ENCODE measurements at places on chromosomes 12 and 14.

DNA sequence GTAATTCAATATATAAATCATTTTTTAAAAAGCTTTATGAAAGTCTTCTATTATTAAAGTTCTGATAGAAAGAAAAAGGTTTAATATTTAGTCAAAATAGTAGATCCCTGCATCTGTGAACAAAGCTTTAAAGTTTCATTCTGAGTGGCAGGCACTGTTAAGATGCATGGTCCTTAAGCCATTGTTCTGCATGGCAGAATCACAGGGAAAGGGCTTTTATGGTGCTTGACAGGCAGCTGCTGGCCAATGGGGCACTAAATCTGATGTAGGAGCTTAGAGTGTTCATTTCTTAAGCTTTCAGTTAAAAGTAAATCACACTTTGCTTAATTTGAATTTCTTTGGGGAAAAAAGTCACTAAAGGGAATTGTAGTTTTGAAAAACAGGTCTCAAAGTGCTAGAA is 148.2 kb downstream of the PLEKHA5 start:
- no peak for DNase-seq

- DNase-seq, result no peak
These were observed 713 bp downstream of the ALKBH2 start for GRCh38 chr12:109092497-109093021.

- no peak for DNase-seq
These were observed 1.2 kb downstream of the REM2 start for GRCh38 chr14:22884076-22884737.

DNA sequence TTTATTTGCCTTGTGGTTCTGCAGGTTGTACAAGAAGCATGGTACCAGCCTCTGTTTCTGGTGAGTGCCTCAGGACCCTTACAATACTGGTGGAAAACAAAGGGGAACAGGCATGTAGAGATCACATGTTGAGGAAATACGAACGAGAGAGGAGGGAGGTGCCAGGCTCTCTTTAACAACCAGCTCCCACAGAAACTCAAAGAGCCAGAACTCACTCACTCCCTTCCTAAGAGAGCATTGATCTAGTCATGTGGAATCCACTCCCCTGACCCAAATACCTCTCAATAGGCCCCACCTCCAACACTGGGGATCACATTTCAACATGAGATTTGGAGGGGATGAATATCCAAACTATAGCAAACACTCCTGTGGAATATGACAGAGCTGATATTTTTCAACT is 938.0 kb downstream of the GALC start:
- DNase-seq, result no peak

DNA sequence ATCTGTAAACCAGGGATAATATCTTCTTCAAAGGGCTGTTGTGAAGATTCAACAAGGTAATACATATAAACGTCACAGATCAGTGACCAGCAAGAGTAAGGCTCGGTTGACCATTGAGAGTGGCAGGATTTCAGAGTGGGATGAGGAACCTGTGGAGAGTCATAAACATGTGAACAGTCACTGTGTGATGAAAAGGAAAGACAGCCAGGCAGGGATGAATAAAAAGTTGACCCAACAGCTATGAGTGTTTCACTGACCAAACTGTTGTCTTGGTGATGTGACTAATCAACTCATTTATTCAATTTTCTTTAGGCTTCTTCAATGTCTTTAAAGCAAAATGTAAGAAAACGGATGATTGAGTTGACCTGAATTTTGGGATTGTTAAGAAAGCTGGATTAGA is 8.6 kb upstream of the FRMD6 start:
- no peak for DNase-seq

- DNase-seq, result peak; percentile 8
These were observed 134.7 kb upstream of the SCAF11 start for GRCh38 chr12:46124848-46125619.

DNA sequence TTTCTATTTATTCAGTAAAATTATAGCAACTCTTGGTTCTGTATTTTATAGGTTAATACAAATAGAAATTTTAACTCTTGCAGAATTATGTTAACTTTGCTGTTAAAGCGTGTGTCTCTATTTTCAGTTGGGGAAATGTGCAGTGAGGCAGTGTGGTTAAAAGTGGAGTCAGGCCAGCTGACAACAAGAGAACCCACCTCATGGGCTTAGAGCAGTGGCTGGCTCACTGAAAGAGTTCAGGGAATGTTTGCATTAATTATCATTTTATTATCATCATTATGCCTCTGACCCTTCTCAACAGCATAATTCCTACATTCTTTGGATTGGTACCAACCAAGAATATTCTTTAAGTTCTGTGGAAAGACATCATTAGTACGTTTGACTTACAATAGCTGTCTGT is 163.8 kb downstream of the DERA start:
- DNase-seq, result no peak

GRCh38 chr12:61232040-61232439 is 1028.2 kb upstream of the USP15 start:
- no peak for DNase-seq

DNA sequence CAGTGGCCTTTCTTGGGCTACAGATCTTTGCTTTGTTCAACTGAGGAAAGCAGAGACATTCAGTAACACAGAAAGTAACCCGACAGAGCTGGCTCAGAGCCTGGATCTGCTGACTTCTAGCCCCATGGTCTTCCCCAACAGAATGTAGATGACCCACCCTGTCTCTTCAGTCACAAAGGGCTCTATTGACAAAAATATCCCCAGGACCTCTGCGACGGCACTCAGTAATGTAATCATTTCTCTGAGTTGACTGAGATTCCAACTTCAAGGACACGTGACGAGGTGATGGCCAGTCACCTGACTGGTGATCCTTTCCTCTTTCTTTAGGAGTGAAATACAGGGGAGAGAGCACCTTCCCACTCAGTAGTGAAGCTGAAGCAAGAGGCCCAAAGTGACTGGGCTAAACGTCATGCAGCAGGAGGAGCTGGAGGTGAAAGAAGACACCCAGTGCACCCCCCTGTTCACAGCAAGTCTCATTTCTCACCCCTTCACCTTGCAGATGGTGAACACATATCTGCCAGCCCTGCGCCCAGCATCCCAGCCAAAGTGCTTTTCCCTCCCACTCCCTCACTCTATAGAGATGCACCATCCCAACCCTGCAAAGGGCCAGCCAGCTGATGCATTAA is 179.2 kb upstream of the EGLN3 start:
- no peak for DNase-seq

DNA sequence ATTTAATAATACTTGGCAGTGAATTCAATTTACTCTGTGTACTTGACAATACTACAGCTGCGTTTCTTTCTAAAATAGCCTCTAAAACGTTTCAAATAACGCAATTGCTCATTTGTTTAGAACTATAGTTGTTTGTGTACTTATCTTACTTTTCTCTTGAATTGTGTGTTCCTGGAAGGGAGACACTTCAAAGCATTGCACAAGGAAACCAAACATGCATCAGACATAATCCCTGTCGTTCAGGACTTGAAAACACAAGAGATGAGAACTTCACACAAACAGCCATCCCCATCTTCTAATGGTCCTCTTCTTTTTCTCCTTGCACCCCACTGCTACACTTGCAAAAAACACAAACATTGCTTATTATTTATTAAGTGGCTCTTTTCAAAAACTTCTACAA is 38.5 kb downstream of the PTGER2 start:
- no peak for DNase-seq

DNA sequence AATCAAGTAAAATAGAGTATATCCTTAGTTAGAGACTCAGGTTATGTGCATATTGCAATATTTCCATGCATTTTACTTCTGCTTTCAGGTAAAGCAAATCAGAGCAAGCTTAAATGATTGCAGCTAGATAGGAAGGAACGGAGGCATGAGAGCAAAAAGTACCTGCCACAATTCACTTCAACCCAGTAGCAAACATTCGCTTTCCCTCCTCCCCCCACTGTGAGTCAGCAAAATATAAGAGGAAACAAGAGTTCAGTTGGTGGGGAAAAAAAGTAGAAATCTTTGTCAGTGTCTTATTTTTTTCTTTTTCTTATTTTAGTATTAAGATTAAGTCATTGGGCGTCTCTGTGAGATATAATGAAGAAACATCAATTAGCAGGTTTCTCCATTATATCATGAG is 475.4 kb downstream of the NPAS3 start:
- DNase-seq, result no peak

GRCh38 chr14:34715127-34715863 is 902 bp upstream of the CFL2 start:
- no peak for DNase-seq

DNA sequence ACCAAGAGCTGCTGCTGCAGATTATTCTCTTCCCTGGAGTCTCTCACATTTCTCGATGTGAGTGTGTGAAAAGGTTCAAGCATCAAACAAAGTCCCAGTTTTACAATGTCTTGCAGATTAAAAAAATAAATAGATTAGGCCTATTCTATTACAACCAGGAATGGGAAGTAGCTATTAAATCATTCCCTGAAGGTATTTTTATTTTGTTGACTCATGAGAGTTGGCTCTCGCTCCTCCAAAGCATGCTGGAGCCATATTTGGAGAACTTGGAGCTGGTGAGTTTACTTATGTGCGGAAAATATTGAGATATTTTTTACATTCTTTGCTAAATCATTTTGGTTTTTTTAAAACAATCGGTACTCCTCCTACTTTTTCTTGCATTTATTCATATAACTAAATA is 572.3 kb downstream of the ETNK1 start:
- no peak for DNase-seq

DNA sequence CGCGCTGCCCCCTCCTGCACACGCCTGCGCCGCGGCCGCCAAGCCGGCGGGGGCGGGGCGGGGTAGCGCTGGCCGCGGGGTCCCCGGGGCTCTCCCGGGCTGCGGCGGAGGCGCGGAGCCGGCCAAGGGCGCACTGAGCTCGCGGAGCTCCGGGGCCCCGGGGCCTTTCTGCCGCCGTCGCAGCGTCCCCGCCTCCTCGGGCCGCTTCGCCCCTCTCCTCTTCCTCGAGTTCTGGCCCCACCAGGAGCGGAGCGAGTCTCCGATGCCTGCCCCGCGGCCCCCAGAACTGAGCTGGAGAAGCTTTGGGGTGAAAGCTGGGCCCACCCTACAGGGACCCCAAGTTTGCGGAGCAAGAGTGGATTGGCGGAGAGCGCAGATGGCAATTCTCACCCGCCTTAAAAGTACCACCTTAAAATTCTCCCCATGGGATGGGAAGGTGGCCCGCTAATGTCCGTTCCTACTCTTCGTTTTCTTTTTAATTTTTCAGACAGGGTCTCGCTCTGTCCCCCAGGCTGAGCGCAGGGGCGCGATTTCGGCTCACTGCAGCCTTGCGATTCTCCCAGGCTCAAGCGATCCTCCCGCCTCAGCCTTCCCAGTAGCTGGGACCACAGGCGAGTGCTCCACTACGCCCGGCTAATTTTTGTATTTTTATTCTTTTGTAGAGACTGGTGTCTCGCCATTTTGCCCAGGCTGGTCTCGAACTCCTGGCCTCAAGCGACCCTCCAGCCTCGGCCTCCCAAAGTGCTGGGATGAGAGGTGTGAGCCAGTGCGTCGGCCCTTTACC is 129.6 kb downstream of the NDUFA12 start:
- no peak for DNase-seq

- DNase-seq, result no peak
These were observed 81.7 kb downstream of the TNFAIP2 start for GRCh38 chr14:103204852-103205540.

GRCh38 chr12:60522684-60523400 is 927.0 kb downstream of the SLC16A7 start:
- no peak for DNase-seq

DNA sequence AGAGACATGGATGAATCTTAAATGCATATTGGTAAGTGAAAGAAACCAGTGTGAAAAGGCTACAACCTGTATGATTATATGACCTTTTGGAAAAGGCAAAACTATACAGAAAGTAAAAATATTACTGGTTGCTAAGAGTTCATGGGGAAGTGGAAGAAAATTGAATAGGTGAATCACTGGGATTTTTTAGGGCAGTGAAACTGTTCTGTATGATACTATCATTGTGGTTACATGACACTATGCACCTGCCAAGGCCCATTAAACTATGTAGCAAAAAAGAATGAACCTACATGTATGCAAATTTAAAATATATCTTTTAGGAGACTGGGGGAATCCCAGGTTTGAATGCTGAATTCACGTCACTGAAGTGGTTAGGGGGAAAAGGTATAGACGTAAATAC is 12.6 kb upstream of the OR8S1 start:
- no peak for DNase-seq

GRCh38 chr12:96099421-96099820 is 64.0 kb upstream of the LTA4H start:
- no peak for DNase-seq

- DNase-seq, result no peak
These were observed 14.2 kb downstream of the NID2 start for GRCh38 chr14:52054678-52055077.

DNA sequence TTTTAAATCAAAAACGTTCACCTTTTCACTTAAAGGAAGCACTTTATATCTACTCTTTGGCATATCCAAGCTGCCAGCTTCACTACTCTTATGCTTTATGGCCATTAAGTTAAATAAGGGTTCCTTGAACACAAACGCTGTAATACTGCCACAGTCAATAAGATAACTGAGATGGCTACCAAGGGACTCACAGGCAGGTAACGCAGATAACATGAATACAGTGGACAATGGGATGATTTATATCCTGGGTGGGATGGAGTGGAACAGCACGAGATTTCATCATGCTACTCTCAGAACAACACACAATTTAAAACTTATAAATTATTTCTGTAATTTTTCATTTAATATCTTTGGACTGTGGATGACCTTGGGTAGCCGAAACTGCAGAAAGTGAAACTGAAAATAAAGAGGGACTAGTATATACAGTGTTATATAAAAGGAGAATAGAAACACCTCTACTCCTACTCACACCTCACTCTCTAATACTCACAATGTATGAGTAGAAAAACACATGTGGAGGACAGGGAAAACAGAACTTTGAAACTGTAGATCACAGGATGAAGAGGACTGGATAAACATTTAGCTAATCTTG is 367.3 kb downstream of the C12orf50 start:
- DNase-seq, result no peak

DNA sequence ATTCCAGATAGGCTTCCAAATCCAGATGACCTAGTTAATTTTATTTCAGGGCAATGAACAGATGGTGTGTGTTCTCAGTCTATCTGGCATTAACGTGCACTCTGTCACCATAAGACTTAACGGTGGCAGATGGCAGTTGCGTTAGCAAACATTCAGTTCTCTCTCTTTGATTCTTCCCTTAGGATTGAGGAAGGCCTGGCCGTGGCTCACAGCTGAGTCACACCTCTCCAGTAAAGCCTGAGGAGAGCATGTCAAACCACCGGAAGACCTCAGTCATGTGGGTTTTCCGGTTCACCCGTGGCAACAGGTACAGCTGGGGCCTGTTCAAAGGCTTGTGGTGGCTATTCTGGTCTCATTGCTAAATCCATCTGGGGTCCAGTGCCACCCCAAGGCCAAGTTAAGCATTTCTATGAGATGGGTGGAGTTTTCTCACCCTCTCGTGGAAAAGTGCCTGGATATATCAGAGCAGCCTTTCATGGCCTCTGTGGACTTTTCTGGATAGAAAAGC is 545.1 kb upstream of the ATP2B1 start:
- peak; percentile 4 for DNase-seq

Measured in stimulated activated CD8-positive, alpha-beta memory T cell treated with anti-CD3 and anti-CD28 coated beads, Interleukin-4, amount 100 ng/mL, for 4 hours (primary cell).